ENCODE measurements at places on chromosomes 7 and 10.

- DNase-seq = no peak
Observed at GRCh38 chr10:127150136-127150535, 46.3 kb downstream of the INSYN2A start.

GRCh38 chr7:30799206-30799975, 28.2 kb downstream of the MINDY4 start:
- no peak for DNase-seq

- DNase-seq = no peak
Observed at GRCh38 chr10:3792710-3793219, 7.8 kb upstream of the KLF6 start.

DNA sequence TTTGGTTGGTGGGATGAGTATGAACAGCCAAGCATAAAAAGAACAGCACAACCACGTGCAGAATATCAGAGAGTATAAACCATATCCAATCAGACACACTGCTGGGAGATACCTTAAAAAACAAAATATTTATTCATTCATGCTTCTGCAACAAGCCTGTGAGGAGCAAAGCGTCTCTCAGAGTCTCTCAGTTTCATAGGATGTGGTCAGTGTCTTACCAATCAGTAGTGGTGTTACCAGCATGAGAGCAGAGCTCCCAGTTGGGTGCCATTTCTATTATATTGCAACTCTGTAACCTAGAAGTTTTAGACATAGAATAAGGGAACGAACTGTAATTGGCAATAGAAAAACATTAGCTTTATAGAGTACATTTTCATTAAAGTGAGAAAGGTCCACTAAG, 445.9 kb upstream of the LRRN3 start:
- DNase-seq = no peak

DNA sequence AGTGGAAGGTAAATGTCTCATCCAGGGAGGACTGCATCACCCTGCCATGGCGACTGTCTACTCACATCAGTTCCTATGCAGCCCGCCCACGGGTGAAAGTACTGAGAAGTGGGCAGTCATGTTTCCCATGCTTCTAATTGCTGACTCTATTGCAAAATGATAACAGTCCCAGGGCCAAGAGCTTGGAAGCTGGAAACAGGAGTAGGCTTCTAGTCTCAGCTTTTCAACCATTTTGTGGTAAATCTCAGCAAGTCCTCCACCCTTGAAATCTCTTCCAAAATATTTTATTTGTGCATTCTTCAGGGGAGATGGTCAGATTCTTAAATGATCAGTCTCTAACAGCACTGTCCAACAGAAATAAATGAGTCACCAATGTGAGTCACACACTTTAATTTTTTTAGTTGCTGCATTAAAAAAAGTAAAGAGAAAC, 48.1 kb upstream of the TARP start:
- DNase-seq = no peak
